ENCODE measurements at places on chromosomes 5 and 9.

GRCh38 chr9:111851553-111851952 is 45.1 kb upstream of the UGCG start:
- DNase-seq, result no peak

GRCh38 chr5:59955241-59955640 is 61.7 kb upstream of the PDE4D start:
- DNase-seq, result no peak

- no peak for DNase-seq
Measured at GRCh38 chr5:87184605-87185004, 83.1 kb upstream of the RASA1 start.

GRCh38 chr5:61228229-61228628 is 66.0 kb upstream of the SMIM15 start:
- no peak for DNase-seq

GRCh38 chr9:131804826-131805225 is 65.0 kb upstream of the RAPGEF1 start:
- DNase-seq, result no peak

DNA sequence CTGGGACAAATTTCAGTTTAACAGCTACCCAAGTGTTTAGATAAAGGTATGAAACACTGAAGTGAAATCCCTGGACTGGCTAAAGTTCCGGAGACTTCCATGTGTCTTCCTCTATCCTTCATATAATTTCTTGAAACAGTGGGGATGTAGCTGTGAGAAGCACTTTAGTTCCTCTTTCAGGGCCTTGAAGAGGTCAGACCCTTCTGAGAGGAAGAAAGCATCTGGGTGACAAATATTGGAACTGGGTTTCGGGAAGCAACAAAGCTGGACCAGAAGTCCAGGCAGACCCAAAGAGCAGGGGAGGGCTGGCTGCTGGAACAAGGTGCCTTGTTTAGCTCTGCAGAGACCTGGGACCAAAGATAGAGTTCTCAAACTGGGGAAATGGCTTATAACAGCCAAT is 75.4 kb upstream of the ZFAND5 start:
- no peak for DNase-seq

- no peak for DNase-seq
Measured at GRCh38 chr9:123262338-123262737, 6.0 kb downstream of the STRBP start.

- DNase-seq, result no peak
Measured at GRCh38 chr5:178462816-178463215, 127.4 kb downstream of the COL23A1 start.

- DNase-seq, result no peak
Measured at GRCh38 chr9:69330580-69330979, 5.6 kb downstream of the ENTREP1 start.

Measured in NCI-H187 (cell line).